NCI-H345 (cell line): ENCODE measurements at places on chromosomes 7 and 10.
A peak's percentile ranks its signal among the peaks of the same experiment; 100 is the strongest.

GRCh38 chr7:71286336-71286735 is 154.4 kb downstream of the GALNT17 start:
- no peak for DNase-seq

DNA sequence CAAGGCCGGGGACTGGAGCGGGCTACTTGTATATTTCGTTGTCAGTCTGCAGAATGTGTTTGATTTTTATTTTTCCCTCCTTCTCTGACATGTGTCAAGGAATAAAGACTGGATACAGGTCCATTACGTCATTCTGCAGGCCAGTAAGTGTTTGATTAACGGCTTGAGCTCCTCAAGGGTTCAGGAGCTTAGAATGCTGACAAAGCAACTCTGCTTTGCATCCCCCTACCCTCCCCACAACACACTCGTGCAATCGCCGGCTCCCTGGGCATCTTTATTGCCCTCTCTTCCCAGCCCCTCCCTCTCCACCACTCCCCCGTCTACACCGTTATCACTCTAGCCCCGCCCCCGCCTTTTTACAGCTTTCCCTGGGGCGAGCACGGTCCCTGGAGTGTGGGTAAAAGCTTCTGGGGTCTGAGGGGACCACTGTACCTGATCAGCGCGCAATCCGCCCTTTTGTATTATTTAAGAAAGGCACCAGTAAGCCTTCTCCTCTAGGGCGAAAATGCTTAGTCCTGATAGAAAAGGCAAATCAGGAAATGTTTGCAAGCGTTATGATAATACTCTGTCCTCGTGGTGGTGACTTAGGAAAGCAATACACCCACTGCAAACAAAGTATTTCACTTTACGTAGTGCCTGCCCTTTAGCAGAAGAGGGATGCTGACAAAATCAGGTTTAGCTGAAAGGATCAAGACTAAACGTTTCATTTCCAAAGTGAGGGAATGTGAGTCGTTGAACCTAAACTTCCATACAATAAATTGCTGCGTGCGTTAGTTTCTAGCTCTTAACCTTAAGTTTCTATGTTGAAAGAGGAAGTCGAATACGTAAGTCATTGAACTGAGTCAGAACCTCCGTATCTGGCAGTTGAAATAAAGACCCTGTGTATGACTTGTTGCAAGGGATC is 1.4 kb upstream of the CREB5 start:
- no peak for DNase-seq

DNA sequence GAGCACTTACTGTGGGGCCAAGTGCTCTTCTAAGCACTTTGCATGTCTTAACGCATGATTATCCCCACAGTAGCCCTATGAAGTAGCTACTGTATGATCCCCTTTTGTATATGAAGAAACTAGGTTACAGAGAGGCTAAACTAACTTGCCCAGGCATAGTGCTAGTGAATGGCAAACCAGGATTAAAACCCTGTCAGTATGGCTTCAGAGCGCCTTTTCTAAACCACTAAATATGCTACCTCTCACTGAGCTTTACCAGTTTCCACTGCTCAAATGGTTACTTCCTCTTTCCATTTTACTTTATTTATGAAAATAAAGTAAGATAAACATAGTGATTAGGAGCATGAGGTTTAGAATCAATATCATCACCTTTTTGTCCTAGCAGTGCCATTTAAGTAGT is 73.6 kb downstream of the PODXL start:
- DNase-seq: no peak

GRCh38 chr10:58293989-58294388 is 25.0 kb downstream of the CISD1 start:
- no peak for DNase-seq

DNA sequence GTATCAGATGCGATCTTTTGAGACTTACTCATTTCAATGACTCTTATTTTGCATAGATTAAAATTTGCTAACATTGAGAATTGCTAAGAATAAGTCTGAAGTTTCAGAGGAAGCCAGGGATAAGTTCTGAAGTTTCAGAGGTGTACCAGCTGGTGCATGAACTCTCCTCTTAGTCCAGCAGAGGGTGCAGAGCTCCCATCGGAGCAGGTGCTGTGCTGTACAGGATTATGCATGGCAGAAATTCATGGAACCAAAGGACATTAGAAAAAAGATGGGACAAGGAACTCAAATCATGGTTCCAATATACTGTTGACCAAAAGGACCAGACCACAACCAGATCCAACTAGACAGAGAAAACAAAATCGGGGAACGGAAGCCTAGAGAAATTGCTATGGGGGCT is 41.9 kb downstream of the MGAM2 start:
- DNase-seq: peak; percentile 41

- DNase-seq: peak; percentile 6
These were observed 128.4 kb upstream of the BTBD16 start for GRCh38 chr10:122142641-122143237.

- DNase-seq: no peak
These were observed 115.1 kb downstream of the PARD3 start for GRCh38 chr10:34699904-34700517.

- DNase-seq: no peak
These were observed 109.4 kb downstream of the PPP1R17 start for GRCh38 chr7:31796375-31796774.

DNA sequence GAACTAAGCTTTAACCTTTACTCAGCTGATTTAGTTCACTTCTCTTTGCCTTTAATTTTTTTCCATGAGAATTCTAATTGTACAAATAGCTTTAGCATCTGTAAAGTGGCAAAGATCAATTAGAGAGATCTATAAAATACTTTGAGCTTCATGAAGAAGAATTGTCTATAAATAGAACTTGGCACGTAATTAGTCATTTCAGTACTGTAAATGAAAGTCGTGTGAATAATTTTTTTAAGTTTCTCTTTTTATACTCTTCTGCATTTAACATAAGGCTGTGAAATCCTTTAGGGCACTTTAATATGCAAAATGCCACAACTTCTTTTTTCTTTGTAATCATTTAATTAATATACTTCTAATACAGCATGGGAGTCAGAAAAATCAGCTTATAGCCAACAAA is 177.8 kb downstream of the CSTF2T start:
- no peak for DNase-seq

GRCh38 chr10:60238759-60239100 is 150.9 kb downstream of the ANK3 start:
- no peak for DNase-seq

GRCh38 chr7:37683246-37684120 is at the start of gene GPR141:
Gene GPR141, plus strand, starts transcription at chr7:37683766. Its CDS starts 56,628 bp downstream, at chr7:37740394.
- DNase-seq: peak; percentile 35

- no peak for DNase-seq
These were observed 495.1 kb upstream of the POT1 start for GRCh38 chr7:125424721-125425120.

GRCh38 chr10:23088609-23089008 is 6.8 kb upstream of the MSRB2 start:
- no peak for DNase-seq

GRCh38 chr7:90944021-90944420 is 320.2 kb upstream of the FZD1 start:
- DNase-seq: no peak

GRCh38 chr7:23530405-23530804 is 1.4 kb downstream of the TRA2A start:
- peak; percentile 49 for DNase-seq

- DNase-seq: no peak
These were observed 438.7 kb downstream of the LRMDA start for GRCh38 chr10:75870039-75870645.

- no peak for DNase-seq
These were observed 83.6 kb downstream of the GRB10 start for GRCh38 chr7:50699143-50699542.

- DNase-seq: no peak
These were observed 80.0 kb downstream of the SLC25A13 start for GRCh38 chr7:96241855-96242254.

- DNase-seq: no peak
These were observed 27.4 kb downstream of the CCDC6 start for GRCh38 chr10:59878915-59879314.

DNA sequence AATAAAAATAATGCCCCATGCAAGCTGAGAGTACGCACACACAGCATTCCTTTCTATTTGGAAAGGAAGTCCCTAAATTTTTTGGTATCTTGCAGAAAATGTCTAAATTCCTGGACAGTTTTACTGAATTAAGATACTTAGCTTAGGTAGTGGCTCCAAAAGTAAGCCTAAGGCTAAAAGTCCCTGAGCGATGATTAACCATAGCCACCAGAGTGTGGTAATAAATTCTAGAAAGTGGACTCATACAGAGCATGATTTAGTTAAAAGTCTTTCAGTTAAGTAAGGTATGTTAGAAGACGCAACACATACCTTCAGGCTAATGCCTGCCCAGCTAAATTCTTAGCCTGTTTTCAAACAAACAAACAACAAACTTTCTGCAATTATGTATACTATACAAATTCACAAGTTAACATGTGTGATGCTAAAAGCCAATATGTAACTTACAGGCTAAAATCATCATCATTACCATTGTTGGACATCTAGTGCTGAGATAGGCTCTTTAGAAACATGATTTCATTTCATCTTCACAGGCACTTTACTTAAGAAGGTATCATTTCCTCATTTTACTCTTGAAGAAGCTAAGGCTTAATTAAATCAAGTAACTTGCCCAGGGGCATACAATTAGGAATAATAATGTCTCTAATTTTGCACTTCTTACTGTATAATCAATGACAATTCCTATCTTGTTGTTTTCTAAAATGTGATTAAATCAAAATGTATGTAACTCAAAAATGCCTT is 261.4 kb upstream of the YAE1 start:
- no peak for DNase-seq

DNA sequence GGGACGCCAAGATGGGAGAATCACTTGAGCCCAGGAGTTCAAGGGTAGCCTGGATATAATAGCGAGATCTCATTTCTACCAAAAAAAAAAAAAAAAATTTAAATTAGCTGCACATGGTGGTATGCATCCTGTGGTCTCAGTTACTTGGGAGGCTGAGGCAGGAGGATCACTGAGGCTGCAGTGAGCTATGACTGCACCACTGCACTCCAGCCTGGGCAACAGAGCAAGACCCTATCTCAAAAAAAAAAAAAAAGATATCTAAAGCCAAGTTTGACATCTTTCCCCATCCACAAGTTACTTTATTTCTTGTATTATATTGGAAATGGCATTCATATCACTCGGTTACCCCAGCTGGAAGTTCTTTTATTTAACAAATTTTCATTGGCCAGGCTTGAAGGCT is 3.4 kb upstream of the PIP4K2A start:
- no peak for DNase-seq

DNA sequence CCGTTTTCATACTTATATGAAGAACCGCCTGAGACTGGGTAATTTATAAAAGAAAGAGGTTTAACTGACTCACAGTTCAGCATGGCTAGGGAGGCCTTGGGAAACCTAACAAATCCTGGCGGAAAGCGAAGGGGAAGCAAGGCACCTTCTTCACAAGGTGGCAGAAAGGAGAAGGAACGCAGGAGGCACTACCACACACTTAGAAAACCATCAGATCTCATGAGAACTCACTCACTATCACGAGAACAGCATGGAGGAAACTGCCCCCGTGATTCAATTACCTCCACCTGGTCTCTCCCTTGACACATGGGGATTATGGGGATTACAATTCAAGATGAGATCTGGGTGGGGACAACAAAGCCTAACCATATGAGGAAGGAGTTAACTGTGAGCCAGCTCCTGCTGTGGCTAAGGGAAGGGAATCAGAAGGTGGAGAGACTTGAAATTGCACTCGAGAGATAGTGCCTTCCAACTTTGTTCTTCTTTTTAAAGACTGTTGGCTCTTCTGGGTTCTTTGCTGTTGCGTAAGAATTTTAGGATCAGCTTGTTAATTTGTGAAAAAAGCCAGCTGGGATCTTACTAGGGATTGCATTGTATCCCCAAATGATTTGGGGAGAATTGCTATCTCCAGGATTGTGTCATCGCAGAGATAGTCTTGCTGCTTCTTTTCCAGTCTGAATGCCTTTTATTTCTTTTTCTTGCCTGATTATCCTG is 21.0 kb downstream of the OPTN start:
- no peak for DNase-seq

DNA sequence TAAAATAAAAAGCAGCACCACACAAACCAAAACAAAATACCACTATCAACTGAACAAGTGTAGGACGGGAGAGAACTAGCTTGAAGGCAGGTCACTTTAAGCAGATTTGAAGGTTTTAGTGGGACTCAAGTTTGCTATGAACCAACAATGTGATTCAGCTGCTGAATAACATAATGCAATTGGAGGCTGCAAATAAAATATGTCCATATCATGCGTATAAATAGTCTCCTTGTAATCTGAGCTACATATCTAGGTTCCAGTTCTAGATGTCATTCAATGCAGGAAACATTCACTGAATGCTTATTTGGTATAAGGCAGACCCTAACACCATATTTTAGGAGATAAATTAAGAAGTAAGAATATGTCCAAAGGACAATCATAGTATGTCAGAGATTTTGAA is 81.4 kb upstream of the KCNIP2 start:
- no peak for DNase-seq

DNA sequence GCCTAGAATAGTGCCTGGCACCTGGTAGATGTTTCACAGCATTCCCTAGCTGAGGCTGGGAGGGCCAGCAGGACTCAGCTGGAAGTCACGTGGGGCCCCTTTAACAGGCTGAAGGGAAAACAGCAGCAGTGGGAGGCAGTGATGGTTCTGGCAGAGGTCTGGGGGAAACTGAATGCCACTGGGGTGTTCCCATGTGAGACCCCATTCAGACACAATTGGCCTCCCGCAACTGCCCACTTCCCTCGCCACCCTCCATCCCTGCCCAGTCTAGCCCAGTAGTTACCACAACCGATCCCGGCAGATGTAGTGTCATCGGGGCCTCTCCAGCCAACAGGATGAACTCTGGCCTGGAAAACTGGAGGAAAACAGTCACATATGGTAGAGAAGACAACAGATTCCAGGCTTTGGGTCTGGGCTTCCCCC is 38.3 kb downstream of the FRMPD2 start:
- DNase-seq: no peak

GRCh38 chr7:118372530-118372929 is 148.0 kb downstream of the ANKRD7 start:
- DNase-seq: no peak

GRCh38 chr7:101173752-101174244 is 6.3 kb downstream of the NAT16 start:
- DNase-seq: peak; percentile 55

DNA sequence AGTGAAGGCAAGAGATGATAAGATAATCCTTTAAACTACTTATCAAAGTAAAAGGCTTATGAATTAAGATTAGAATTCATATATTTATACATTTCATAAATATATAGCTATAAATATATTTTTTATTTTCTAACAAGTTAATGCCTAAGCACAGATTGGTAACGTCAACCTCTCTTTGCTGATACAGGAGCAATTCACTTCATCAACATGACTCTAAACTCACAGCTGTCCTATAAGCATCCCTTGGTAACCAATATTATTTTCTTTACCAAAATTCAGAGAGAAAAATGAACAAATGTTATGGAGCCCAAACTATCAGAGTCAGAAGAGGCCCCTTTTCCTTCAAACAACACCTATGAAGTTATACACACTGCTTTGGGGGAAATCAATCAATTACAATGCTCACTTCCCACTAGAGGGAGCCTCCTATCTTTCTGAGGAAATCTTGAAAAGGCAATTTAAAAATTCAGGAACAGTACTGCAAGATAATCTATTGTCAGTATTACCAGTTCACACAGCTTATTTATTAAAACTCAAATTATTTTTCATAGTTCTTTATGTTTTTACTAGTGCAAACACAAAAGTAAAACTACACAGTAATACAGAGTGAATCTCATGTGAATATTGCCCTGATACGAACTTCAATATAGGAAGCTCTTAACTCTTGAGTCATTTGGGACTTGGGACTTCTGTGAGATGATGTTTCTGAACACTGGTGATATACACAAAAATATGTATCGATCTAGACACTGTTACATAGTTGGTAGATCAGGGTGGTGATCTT is 51.0 kb upstream of the NOBOX start:
- no peak for DNase-seq

- no peak for DNase-seq
These were observed 552 bp downstream of the IL15RA start for GRCh38 chr10:5976512-5977470.
